ENCODE measurements at places on chromosomes 3 and 15.
A peak's percentile ranks its signal among the peaks of the same experiment; 100 is the strongest.

DNA sequence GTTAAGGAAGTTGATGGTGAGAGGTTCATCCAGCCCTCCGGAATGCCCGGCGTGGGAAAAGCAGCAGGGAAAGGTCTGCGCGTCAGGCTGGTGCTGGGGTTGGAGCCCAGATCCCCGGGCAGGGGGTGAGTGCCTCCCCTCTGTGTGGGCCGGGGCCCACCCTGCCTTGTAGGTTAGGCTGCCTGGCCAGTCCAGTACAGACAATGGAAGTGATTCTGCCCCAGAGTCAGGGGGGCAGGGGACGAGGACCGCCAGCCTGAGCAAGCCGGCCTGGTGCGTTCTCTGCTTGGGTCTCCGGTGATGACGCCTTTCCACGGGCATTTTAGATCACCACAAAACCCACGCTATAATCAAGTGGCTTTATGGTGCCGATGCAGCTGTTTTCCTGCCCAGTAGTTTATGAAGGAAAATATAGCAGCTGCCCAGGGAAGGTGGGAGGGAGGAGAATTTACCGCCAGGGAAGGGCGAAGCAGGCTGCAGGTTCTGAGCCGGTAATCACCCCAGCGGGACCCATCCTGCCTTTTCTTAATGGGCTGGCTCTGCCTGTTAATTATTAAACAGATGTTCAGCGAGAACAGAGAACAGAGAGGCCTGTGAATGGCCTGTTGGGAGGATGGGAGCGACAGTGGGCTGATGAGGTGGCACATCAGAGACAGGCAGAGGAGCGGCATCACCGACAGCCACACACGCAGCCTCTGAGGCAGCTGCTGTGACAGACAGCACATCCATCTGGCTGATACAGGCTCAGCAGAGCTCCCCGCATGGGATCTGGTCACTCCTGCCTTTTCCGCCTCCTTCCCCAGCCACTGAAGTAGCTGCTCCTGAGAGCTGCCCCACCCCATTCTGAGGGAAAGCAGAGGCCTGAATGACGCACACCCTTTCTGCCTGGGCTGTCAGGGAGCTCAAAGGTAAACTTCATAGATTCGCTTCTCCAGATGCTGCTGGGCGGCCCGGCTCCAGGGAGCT, 35.2 kb downstream of the BDH1 start:
- peak; percentile 74 for DNase-seq

DNA sequence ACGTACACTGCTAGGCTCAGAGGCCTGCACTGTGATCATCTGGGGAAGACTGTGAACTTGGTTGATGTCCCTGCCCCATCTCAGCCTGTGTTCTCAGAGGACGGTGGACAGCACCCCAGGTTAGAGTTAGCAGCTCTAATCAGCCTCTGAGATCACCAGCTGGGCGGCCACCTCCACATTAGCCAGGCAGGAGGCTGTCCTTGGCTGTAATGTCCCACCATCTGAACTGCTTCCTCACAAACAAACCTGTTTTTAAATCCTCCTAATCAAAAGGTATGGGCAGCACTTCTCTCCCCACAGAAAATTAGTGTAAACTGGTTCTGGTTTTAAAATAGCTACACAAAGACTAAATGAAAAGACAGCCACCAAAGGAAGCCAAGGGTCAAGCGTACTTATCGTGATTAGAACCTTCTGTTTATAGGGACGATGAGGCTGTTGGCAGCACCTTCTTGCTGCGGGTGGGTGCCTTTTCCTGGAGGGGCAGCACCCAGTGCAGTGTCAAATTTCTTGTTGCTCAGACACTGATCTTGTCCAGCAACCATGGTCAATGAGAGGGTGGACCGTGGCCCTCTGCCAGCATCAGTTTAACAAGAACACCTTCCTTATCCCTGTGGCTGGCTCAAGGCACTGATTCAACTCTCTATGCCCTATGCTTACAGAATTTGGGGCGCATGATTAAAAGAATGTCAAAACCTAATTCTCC, 24.6 kb downstream of the ACSBG1 start:
- DNase-seq: no peak

- DNase-seq: no peak
Measured at GRCh38 chr3:196486263-196486662, 17.3 kb downstream of the RNF168 start.

- DNase-seq: no peak
Measured at GRCh38 chr15:69496001-69496400, 43.4 kb downstream of the RPLP1 start.

DNA sequence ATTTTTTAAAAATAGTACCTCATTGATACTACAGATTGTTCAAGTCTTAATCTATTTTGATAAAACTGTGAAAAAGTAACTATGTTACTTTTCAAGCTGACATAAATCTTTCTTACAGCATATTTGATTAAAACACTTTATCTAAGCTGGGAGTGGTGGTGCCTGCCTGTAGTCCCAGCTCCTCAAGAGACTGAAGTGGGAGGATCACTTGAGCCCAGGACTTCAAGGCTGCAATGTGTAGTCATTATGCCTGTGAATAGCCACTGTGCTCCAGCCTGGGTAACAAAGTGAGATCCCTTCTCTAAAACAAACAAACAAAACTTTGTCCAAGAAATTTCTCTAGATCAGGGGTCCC, 59.6 kb upstream of the NEDD4 start:
- DNase-seq: no peak

DNA sequence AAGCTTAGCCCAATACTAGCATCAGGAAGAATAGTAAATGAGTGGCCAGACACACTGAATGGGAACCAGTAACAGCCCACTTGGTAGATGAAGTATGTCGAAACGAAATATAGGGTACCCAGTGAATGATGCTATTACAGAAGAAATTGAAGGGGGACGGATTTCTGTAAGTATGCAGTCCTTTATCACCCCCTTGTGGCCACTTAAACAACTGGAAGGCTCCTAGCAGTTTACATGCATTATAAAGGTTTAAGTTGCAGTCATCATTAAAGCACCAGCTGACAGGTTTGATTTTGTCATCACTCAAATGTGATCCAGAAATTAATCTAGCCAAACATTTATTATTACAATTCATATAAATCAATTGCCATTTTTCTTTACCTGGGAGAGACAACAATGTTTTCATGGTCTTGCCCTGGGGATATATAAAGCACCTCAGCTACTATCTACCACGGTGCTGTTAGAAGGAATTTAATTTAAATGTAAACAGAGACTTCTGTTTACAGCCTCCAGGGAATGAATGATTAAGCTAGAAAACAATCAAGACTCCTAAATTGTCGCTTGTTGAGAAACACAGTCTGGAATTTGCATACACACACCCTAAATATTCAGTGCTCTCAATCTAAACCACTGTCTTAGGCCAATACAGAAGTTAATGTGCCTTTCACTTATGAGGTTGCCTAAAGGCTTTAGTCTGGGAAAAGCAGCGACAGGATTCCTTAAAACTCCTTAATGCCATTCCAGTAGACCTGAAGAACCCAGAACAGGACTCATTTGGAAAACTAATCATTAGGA, 7.8 kb downstream of the EIF1B start:
- peak; percentile 41 for DNase-seq

DNA sequence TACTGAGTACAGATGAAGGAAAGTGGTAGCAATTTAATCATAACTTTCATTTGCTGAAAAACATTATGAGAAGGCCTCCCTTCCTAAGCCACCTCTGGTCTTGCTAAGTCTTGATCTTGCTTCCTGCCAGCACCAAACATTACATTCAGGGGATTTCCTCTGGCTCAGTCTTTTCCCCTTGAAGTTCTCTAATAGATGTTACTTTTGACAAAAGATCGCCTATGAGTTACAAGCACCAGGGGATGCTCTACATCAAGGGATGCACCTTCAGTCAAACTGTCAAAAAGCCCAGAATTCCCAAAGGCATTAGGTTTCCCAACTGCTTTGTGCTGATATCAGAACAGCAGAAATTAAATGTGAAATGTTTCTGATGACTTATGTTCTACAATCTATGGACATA, 47.3 kb downstream of the AQP9 start:
- DNase-seq: no peak

- no peak for DNase-seq
Measured at GRCh38 chr3:111418391-111418790, 123.6 kb upstream of the CD96 start.

- DNase-seq: no peak
Measured at GRCh38 chr15:62931650-62932049, 110.9 kb upstream of the TPM1 start.

DNA sequence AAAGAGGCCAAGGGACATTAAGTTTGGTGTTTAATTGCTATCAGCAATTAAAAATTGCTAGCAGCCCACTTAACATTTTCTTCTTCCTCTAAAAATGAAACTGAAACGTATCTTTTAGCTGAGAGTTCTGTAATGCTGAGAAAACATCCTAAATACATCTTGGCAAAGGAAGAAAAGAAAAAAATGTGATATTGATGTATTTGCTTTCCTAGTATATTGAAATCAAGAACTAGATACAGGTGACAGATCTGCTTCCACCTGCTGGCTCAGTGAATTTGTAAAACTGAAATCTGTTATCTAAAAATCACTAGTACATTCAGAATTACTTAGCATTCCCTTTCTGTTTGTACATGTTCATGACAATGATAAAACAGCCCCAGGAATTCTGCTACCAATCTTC, 283.2 kb downstream of the ZBTB20 start:
- DNase-seq: no peak

DNA sequence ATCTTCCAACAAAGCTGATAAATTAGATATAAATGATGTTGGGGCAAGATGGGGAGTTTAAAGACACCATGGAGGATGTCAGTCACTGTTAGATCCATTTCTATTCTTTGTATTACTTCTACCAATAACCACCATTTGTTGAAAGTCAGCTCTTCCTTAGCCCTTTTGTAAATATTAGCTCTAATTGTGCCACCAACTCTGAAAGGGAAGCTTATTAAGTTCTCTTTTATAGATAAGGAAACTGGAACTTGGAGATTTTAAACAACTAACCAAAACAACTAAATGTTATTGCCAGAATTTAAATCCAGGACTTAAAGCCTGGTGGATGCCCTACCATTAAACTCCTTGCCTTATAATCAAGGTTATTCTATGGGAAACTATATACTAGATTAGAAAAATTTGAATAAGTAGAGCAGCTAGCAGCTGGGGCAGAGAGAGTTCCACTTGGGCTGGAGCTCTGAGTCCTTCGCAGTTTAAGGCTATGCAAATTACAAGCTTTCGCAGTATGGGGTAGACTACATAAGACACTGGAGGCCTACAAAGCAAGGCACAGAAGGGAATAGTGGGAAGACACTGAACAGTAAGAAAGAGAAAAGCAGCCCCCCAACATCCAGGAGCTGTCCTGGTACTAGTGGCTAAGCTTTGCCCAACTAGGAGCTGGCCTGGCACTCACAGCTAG, 52.6 kb downstream of the TM4SF18 start:
- DNase-seq: no peak

DNA sequence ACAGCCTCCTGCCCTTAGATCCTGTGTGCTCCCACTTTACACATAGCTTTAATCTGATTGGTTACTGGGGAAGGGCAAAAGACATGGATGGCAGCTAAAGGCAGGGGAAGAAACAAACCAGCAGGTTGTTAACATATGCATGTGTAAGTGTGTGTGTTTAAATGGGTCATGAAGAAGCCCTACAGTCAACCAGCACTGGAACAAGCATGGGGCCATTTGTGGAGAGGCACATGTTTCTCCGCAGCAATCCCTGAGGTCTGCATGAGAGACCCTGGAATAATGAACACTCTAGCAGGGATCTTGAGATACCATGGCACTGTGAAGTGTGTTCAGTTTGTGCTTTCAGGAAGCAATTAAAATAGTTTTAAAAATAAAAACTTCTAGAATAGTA, 6.0 kb downstream of the KLF13 start:
- no peak for DNase-seq

GRCh38 chr3:3998140-3998922, 199.1 kb downstream of the LRRN1 start:
- DNase-seq: no peak

GRCh38 chr3:56796996-56797395, 4.8 kb downstream of the ARHGEF3 start:
- DNase-seq: no peak

GRCh38 chr3:8822141-8822540, 52.7 kb upstream of the OXTR start:
- DNase-seq: no peak

- DNase-seq: no peak
Measured at GRCh38 chr3:134607054-134608022, 43.5 kb downstream of the KY start.

GRCh38 chr3:11602239-11602840, 41.4 kb downstream of the VGLL4 start:
- no peak for DNase-seq

- no peak for DNase-seq
Measured at GRCh38 chr3:8755097-8755496, 14.3 kb downstream of the OXTR start.

GRCh38 chr3:127761441-127761801, 60.9 kb downstream of the MGLL start:
- peak; percentile 54 for DNase-seq

DNA sequence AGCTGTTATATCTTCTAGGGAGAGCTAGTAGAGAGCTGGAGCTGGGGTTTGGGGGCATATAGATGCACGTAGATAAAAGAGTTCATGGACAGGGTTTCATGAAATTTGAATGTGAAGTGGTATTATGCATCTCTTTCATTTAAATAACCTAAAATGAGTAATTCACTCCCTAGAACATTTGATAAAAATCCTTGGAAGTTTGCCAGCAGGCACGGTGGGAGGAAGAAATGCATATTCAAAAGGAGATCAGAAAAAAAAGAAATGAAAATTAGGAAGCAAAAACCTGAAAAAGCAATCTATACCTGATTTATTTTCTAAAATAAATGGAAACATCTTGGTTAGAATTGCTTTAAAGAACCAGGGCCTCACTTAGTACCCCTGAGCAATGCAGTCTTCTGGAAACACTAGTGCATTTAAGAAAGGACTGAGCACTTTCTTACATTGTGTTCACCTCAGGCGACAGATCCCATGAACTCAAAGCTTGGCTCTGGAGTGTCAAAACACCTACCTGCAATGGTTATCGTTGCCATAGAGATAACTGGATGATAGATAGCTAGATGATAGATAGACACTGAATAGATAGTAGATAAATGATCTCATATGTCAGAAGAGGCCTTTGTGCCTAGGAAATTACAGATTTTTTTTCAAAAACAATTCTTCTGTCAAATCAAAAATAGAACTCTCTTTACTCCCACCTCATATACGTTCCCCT, 458.6 kb upstream of the THRB start:
- no peak for DNase-seq

- no peak for DNase-seq
Measured at GRCh38 chr3:121491683-121492320, 54.0 kb downstream of the POLQ start.
